ENCODE measurements at places on chromosomes 6 and 20.

GRCh38 chr6:134622382-134623173, 304.7 kb upstream of the SGK1 start:
- DNase-seq, result no peak

- no peak for DNase-seq
Observed at GRCh38 chr6:114952229-114952628, 609.4 kb upstream of the HS3ST5 start.

DNA sequence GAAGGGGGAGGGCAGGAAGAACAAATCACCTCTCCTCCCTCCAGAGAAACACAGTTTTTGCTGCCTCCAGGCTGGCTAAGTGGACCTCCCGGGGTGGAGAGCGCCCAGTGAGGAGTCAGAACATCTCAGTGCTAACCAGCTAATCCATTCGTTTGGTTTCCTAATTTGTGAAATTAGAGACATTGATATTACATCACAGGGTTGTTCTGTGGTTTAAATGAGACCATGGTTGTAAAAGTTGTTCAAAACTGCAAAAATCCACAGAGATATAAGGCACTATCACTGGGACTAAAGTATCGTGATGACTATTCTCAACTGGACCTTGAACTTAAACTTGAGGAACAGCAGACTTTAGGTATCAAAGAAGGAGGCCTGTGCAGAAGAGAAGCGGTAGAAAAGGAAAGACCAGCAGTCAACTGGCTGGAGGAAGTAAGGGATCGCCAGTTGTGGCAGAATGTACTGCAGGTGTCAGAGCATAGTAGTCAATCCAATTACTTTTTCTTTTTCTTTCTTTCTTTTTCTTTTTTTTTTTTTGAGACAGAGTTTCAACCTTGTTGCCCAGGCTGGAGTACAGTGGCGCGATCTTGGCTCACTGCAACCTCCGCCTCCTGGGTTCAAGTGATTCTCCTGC, 33.9 kb downstream of the RIPOR2 start:
- no peak for DNase-seq

GRCh38 chr6:7254980-7255835, 57.8 kb downstream of the SSR1 start:
- DNase-seq, result no peak

DNA sequence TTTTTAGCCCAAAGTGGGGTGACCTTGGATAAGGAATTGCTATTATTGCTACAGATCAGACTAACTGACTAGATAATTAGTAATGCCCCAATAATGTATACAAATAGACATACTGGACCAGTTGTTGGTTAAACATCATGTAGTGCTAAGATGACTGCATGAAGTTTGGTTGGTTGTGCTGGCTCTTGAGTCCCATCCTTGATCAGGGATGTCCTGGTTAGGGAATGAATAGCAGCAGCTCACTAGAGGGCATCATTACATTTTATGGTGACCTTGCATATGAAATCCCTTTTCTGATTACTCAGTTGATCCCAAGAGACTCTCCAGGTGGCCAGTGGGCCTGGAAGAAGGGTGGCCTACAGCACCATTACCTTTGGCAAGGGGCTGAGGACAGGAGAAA, 10.9 kb downstream of the TPBG start:
- no peak for DNase-seq

- DNase-seq, result no peak
Observed at GRCh38 chr6:131755597-131755996, 44.8 kb upstream of the CTAGE9 start.

DNA sequence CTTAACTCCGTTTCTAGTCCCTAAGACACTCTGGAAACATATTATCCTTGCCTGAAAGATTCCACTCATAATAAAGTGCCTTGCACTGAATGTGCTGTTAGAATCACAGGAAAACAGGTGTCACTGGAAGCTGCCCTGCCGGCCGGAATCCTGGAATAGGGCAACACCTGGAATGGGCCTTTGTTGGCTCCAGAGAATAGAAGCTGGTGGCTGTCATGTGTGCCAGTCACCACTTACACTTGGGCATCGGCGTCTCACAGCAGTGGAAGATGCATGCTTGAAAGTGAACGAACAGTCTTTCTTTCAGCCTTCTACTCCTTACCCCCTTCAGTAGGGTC, 90.8 kb upstream of the AFDN start:
- no peak for DNase-seq

DNA sequence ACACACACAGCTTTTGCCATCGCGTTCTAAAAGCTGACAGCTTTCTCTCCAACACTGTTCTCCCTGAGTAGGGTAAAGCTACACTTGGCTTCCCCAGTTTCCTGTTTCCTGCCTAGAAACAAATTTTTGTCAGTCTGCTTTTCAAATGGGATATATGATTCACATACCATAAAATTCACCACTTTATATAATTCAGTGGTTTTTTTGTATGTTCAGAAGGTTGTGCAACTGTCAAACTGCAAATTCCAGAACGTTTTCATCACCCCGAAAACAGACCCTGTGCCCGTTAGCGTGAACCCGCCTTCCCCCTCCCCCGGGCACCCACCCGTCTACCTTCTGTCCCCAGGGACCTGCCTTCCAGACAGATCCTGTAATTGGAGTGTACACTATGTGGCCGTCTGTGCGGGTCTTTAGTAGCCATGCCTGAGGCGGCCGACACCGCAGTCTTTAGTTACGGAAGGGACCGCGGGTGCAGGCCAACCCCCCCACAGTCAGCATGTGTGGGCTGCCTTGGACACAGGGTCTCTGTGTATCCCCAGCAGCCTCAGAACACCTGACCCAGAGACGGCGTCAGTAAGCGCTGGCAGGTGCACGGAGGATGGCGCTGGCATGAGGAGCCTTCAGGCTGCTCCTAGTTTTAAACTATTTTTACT, 16.6 kb downstream of the HRH3 start:
- DNase-seq, result no peak

- DNase-seq, result no peak
Observed at GRCh38 chr6:90285611-90286381, 10.8 kb downstream of the BACH2 start.

- no peak for DNase-seq
Observed at GRCh38 chr6:79249136-79249535, 14.7 kb upstream of the HMGN3 start.

GRCh38 chr6:89347825-89348224, 4.7 kb downstream of the UBE2J1 start:
- no peak for DNase-seq

- DNase-seq, result no peak
Observed at GRCh38 chr6:113672491-113673149, 184.5 kb upstream of the MARCKS start.

- DNase-seq, result no peak
Observed at GRCh38 chr20:43191143-43191542, 1.4 kb upstream of the PTPRT start.

DNA sequence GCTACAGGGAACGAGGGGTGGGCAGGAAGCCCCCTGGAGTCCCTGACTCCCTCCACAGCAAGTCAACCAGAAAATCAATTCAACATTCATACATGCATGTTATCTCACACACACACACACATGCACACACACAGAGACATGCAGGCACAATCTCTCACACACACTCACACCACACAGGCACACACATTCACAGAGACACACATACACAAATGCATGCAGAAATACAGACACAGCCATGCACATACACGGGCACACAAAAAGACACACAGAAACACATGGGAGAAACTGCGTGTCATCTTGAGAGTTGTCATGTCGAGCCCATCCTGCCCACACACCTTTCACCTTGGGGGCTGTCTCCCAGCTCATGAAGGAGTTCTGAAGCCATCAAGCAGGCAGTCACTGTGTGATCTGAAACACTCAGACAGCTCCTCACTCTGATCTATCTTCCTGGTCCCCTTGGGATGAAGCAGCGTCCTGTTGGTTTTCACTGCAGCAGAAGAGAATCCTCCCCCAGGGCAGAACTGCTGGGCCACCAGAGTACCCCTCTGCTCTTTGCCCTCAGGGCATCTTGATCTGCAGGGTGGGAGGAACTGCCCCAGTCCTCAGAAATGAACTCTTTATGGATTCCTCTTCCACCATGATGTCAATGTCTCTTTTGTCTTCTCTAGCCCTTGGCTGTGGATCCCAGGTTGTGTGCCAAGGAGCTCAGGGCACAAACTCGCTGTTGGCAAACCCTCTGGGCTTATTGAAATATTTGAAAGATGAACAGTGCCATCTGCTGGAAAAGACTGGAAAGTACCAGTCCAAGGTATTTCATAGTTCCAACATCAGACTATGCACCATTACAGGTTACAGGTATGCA, 8.8 kb downstream of the RAET1L start:
- no peak for DNase-seq
